ENCODE measurements at places on chromosomes 2 and 18. TPM values are rescaled to one million over a fixed set of nuclear protein-coding genes. Genes with fewer than 3 reads are reported as not detected.

GRCh38 chr2:207311316-207312005 lies 145.7 kb upstream of the KLF7 start:
- no peak for DNase-seq

DNA sequence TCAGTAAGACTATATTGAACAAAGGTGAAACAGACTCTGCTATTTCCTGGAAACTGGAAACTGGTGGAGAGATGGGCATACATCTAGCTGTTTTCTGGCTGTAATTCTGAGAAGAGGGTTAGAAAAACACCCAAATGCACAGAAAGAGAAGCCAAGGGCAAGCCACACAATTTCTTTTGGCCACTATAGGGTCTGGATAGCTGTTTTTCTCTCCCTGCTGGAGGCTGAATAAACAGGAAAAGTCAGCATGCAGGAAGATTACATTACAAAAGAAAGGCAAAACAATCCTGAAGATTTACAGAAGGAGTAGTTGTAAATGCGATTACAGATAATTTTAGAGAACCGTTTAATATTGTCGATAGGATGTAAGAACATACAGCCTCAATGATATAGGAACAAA lies 186.2 kb upstream of the REG3G start:
- no peak for DNase-seq

DNA sequence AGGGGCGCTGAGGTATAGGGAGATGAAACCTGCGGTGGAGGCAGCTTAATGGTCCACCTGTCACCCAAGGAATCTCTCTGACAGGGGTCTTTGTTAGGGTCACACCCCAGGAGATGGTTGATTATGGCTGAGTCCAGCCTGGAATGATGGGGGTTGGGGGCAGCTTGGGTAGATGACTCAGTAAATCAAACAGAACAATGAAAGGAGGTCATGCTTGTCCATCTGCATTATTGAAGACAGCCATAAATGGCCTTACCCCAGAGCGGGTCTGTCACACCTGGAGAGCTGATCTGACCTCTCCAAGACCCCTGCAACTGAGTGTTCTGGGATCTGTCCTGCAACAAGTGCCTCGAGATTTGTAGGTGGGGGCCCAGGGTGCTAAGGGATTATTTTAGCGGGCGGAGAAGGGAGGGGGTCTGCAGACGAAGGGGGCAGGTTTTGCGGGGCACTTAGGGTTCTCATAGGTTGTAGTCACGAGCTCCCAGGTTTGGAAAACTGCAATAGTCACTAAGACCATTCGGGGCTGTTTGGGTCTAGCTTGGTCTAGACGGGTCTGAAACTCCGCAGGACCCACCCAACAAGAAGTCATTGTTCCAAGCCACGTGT lies 771 bp upstream of the IGFBP2 start:
- DNase-seq = no peak

DNA sequence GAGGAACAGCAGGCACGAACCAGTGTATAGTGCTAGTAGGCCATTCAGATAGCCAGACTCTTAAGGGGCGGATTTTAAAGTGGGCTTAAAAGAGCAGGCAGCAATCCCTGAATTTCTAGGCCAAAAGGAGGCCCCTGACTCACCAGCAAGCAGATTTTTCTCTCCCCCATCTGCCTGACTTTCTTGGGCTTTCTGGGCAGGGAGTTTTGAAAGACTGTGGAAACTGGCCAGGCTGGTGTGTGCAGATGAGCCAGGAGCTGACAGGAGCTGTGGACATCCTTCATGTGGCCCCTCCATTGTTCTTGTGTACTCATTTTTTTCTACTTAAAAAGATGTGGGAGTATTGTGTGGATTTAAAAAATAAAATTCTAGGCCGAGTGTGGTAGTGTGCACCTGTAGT lies 59.0 kb downstream of the GLI2 start:
- DNase-seq = no peak

Gene SATB2
- 1.3 TPM for total RNA-seq

GRCh38 chr2:105744091-105744908 lies 412 bp upstream of the NCK2 start:
- peak; percentile 87 for DNase-seq

Gene CD207
- not detected for total RNA-seq

- DNase-seq = no peak
Observed at GRCh38 chr2:237217995-237218616, 132.4 kb downstream of the COPS8 start.

GRCh38 chr2:62254424-62255266 lies 58.7 kb downstream of the B3GNT2 start:
- DNase-seq = no peak

DNA sequence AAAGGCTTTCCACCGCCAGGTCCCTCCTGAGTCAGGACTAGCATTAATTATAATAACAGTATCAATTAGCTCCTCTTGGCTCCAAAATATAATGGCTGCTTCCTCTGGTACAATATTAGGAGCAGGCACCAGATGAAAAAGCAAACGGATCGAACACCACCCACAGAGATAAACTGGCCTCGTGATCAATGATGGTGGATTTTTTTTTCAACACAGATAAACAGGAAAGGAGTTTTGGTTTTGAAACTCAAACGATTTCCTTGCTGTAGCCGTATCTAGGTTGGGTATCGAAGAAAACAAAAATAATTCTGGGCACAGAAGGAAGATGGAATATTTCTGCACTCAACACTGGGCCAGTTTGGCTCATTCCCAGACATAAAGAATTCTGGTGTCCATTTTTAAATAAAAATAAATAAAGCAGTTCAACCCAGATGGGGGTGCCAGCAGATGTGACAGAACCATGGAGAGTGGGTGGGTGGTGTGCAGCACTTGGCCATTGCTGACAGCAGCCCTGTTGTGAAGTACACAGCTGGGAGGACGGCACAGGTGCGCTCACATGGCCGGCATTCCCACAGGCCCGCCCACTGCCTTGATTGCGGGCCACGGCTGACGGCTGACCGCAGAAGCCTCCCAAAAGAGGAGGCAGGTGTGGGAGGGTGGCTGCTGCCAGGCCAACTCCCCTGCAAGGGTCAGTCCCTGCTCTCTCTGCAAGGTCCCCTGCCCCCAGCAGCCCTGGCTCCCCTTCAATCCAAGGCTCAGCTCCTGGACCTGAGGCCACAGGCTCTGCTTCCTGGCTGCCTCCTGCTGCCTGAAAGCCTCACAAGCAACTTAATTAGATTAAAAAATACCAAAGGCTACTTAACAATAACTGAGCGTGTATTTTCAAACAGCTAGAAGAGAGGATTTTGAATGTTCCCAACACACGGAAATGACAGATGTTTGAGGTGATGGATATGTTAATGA lies 351.9 kb upstream of the ID2 start:
- no peak for DNase-seq

Gene C2orf92
- 2.3 TPM for total RNA-seq

- peak; percentile 29 for DNase-seq
Observed at GRCh38 chr2:68726608-68727367, 7.8 kb upstream of the ARHGAP25 start.

DNA sequence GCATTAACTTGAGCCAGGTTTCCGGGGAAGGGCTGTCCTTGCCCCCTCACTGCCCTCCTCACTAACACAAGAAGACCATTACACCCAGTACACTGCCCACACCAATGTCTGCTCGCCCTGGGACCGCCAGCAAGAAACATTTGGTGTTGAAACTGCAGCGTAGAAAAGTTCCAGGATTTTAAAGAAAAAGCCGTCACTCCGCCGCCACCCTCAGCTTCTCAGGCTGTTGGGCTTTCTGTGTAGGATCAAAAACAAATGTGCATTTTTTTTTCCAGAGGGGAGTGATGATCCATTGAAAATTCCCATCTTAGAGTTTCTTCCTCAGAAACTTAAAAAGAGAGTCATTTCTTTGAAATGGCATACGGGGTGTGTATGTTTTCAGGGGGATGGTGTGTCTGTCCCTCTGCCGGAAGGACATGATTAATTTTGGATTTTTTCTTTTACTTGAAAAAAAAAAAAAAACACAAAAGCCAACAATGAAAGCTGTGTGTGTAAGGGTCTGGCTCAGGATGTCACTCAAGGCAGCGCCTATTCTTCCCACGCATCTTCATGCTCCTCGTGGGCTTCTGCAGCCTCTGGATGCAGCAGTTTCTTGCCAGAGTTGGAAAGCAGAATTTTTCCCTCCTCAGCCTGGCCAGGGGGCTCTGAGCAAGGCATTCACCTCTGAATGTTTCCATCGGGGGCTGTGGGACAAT lies 184.9 kb downstream of the GLI2 start:
- DNase-seq = no peak

- DNase-seq = no peak
Observed at GRCh38 chr2:121284463-121285449, at the start of gene TFCP2L1. Gene TFCP2L1 (minus strand): TSS chr2:121285202. CDS start chr2:121285109, 93 bp downstream.

Gene PTPRN
- total RNA-seq = not detected

DNA sequence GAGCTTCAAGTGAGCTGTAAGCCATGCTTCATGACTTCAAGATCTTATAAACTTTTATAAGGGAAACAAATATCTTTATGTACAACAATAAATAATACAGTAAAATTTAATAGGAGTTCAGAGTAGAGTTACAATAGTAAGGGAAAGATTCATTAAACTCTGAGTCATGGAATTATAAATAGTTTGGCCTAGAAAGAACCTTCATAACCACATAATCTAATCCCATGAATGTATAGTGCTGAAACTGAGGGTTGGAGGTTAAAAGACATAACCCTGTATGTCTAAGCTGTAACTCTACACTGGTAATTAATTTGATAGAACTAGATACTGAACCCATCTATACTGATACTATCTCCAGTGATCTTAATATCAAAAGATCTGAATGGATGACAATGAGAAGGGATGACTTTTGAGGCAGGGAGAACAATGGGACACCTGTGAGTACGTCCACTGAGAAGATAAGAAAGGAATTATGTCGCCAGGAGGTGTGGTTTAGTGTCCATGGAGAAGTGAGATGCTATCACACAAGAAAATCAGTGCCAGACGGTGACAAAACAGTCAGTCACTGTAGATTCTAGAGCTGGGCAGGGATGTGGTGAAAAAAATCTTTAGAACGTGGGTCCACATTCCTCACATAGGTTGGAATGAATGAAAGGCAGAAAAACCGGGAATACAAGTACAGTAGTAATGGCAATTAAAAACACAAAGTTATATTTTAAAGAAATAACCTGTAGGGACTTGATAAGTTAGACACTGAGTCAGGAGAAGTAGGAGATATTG lies 1.1 kb downstream of the IL1F10 start:
- DNase-seq = no peak

Gene SLC35F6
- total RNA-seq = 19.9 TPM

DNA sequence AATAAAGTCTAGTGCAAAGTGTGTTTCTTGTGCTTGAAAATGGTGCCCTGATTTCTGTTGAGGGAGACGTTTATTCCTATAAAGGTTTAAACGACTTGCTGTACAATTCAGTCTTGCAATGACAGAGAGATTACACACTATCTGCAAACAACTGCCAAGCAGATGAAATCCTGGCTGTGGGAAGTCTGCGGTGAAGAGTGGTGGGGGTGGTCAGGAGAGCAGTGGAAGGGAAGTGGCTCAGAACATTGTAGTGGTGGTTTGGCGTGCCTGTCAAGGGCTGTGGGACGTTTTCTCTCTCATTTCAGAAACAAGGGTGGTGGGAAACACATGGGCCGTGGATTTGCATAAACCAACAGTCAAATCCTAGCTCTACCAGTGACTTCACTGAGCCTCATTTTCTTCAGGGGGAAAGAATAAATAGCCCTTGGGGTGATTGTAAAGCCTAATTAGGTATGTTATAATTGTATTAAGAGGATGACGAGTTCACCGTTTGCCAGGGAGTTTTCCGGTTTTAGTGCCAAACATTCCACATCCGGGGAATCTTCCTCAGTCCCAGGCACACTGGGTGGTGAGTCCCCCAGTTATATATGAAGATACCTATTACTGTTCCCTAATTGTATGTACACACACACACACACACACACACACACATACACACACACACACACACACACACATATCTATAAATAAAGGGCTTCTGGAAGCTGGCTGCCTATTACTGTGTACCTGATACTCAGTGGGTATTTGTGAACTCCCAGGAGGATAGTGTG lies 115.0 kb downstream of the SPTBN1 start:
- DNase-seq = peak; percentile 31

Gene PSMA8
- 0.20 TPM for total RNA-seq

Gene TSPYL6
- not detected for total RNA-seq

GRCh38 chr2:32830196-32830595 lies 116.6 kb upstream of the LTBP1 start:
- DNase-seq = no peak

GRCh38 chr2:173922760-173923159 lies 42.4 kb downstream of the SP3 start:
- DNase-seq = no peak

- no peak for DNase-seq
Observed at GRCh38 chr2:200380091-200380561, 73.6 kb downstream of the SPATS2L start.

GRCh38 chr2:62437785-62438184 lies 68.2 kb downstream of the TMEM17 start:
- DNase-seq = no peak

DNA sequence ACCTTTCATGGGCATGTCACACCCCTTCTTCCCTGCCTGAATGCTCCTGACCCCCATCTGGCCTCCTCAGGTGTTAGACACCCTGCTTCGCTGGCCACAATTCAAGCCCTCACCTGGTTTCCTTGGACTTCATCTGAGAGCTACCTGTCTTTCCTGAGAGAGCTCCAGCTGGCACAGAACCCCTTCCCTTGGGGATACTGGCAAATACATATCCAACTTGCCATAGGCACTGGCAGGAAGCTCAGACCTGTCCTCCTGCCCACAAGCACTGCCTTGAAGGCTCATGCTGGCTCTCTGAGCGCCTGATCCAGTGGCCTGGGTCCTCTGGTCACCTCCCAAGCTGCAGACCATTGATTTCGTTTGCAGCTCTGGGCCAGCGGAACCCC lies 74.1 kb upstream of the MAP4K3 start:
- no peak for DNase-seq

Gene ALPP
- total RNA-seq = not detected

DNA sequence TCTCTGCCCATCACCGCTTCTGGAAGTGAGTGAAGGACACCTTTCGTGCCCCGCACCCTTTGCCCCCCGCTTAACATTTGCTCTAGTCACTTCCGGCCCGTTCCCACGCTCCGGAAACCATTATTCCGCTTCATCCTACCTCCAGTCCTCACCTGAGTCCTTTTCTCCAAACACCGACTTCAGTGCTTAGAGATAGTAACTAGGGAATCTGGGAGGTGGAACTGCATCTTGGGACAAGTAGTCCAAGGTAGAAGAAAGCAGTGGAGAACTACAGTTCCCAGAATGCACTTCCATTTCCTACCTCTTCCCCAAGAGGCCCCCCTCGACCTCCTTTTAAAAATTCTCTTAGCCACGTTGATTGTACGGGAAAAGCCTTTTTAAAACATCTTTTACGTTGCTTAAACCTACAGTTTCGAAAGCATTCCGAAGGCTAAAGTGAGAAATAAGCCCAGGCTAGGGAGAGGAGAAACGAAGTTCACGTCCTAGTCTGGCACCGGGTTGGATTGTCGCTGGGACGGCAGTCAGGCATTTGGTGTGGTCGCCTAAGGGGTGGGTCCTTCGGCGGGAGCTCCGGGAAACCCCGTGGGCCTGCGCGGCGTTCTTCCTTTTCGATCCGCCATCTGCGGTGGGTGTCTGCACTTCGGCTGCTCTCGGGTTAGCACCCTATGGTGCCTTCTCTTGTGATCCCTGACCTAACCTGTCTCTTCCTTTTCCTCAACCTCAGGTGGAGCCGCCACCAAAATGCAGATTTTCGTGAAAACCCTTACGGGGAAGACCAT lies at the start of the genes CLHC1 and RPS27A:
TSS of gene CLHC1 (minus strand) at position 210 of the 779 bp plus-strand sequence. CDS start 9,882 bp downstream, outside the sequence.
TSS of gene RPS27A (plus strand) at position 605 of the 779 bp plus-strand sequence. CDS start at position 742, 137 bp downstream.
- DNase-seq = peak; percentile 93

Measured in left ventricle myocardium superior (tissue), 1 donor.